A673 (cell line): ENCODE measurements at places on chromosomes 5 and 9. TPM values are rescaled to one million over a fixed set of nuclear protein-coding genes. Genes with fewer than 3 reads are reported as not detected.

GRCh38 chr5:101112645-101113044 is 209.6 kb upstream of the ST8SIA4 start:
- H3K27ac ChIP-seq: no peak overlapping the region
- H3K36me3 ChIP-seq: no peaks in the 10 kb centered on the region
- H3K4me1 ChIP-seq: no peaks in the 10 kb centered on the region

- peaks cover 17% of the 10 kb centered on the region for H3K27me3 ChIP-seq
- H3K27ac ChIP-seq: no peak overlapping the region
- H3K36me3 ChIP-seq: no peaks in the 10 kb centered on the region
- H3K4me3 ChIP-seq: no peak overlapping the region
- DNase-seq: no peak
These were observed 18.7 kb upstream of the TGFBR1 start for GRCh38 chr9:99085949-99086948.

DNA sequence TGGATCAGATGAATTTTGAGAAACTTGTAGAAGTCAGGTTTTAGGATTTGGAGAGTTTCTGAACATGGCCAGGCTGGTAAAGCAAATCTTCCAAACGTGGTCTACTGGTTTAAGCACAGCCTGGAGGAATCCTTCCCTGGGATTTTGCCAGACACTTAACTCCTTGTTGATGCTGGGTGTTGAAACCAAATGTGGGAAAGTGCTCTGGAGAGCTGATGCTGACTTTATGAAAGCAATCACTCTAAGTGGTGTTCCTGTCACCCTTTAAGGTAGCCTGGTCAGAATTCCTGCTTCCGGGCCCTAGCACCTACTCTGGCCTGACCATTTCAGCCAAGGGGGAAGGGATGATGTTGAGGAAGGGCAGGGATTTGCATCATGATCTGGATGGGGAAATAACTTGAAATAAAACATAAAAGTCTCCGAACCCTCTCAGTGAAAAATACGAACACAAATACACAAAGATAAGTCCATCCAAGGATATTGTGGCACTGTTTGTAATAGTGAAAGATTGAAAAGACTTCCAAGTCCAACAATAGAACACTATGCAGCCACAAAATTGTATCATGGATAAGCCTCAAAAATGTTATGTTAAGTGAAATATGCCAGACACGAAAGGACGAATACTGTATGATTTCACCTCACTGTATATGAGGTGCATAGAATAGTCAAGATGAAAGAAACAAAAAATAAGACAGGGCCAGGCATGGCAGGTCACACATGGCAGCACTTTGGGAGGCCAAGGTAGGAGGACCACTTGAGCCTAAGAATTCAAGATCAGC is 57.7 kb downstream of the PDE6A start:
- no peak overlapping the region for H3K27ac ChIP-seq
- peak; percentile 26 for DNase-seq
- peaks cover 8% of the 10 kb centered on the region for H3K4me1 ChIP-seq
- H3K27me3 ChIP-seq: no peaks in the 10 kb centered on the region
- no peaks in the 10 kb centered on the region for H3K36me3 ChIP-seq

- no peak overlapping the region for H3K27ac ChIP-seq
- H3K36me3 ChIP-seq: no peaks in the 10 kb centered on the region
- H3K27me3 ChIP-seq: no peaks in the 10 kb centered on the region
- DNase-seq: no peak
- H3K4me3 ChIP-seq: no peak overlapping the region
These were observed 19.3 kb downstream of the MLANA start for GRCh38 chr9:5909976-5910375.

DNA sequence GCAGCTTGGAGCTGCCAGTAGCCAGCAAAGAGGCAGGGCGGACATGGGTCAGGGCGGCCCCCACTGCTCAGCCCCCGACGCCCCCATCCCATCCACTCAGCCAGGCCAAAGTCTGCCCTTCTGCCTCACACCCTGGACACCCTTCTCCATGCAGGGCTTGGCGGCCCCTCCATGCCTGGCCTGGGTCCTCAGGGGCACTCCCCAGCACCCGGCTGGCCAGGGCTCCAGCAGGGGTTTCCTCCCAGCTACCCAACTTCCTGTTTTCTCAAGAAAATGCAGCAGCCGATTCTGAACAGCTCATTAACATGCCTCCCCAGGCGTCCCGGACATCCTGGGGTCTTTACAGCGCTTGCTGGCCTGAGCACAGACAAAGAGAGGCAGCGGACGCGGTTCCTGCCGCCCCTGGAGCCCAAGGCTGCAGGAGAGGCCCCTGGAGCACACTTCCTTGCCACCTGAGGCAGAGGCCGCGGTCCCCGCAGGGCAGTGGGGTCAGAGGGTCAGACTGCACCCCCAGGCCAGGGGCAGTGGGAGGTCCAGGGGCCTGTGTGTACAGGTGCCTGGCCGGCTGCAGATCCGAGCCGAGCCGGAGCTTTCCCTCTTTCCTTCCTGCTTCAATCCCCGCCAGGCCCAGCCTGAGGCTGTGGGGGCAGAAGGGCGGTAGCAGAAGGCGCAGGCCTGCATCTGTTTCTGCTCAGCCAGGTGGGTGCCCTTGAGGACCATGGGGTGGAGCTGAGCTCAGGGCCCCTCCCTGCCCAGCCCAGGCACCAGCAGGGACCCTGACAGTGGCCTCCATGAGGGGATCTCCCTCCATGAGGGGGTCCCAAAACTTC is 18.7 kb upstream of the NRARP start:
- DNase-seq: peak; percentile 58
- H3K27ac ChIP-seq: no peak overlapping the region
- peaks cover 16% of the 10 kb centered on the region for H3K4me1 ChIP-seq
- H3K36me3 ChIP-seq: no peaks in the 10 kb centered on the region

DNA sequence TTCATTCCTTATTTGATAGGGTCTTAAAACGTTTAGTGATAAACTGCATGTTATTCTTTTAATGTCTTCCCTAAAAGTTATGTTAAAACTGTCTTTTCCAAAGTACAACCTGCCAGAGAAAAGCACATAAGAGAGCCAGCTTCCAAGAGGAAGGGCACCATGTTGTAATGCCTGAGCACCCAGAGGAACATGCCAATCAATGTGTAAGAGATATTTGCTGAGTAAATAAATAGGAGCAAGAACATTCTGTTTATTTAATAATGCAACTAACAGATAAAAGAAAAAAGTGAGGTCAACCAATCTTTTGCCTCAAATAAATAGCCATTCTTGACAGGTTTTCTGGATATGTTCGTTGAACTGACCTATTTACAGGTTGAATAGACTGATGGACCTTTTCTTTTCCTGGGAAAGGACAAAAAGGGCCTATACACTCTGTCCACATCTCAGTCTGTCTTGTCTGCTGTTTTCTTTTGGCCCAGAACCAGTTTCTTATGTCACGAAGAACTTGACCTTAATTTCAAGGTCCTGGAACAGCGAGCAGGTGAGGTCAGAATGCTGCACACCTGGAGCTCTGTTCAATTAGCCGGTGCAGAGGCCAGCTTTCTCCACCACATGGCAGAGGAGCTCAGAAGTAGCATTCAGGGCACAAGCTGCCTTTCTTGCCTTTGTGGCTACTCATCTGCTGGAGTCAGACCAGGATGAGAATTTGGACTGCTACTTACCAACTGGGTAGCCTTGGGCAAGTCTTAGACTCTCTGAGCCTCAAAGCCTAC is 77.7 kb downstream of the PLCXD3 start:
- no peaks in the 10 kb centered on the region for H3K27me3 ChIP-seq
- H3K27ac ChIP-seq: no peak overlapping the region
- no peaks in the 10 kb centered on the region for H3K36me3 ChIP-seq
- no peak for DNase-seq

GRCh38 chr9:68746525-68746924 is 41.5 kb downstream of the PIP5K1B start:
- peaks cover 12% of the 10 kb centered on the region for H3K27me3 ChIP-seq
- no peak overlapping the region for H3K27ac ChIP-seq
- no peak overlapping the region for H3K4me3 ChIP-seq
- no peak for DNase-seq

GRCh38 chr5:141617128-141617527 is 1.7 kb downstream of the DIAPH1 start:
- no peak overlapping the region for H3K27ac ChIP-seq
- H3K36me3 ChIP-seq: peaks cover 19% of the 10 kb centered on the region
- peaks cover 33% of the 10 kb centered on the region for H3K4me1 ChIP-seq
- no peak for DNase-seq

DNA sequence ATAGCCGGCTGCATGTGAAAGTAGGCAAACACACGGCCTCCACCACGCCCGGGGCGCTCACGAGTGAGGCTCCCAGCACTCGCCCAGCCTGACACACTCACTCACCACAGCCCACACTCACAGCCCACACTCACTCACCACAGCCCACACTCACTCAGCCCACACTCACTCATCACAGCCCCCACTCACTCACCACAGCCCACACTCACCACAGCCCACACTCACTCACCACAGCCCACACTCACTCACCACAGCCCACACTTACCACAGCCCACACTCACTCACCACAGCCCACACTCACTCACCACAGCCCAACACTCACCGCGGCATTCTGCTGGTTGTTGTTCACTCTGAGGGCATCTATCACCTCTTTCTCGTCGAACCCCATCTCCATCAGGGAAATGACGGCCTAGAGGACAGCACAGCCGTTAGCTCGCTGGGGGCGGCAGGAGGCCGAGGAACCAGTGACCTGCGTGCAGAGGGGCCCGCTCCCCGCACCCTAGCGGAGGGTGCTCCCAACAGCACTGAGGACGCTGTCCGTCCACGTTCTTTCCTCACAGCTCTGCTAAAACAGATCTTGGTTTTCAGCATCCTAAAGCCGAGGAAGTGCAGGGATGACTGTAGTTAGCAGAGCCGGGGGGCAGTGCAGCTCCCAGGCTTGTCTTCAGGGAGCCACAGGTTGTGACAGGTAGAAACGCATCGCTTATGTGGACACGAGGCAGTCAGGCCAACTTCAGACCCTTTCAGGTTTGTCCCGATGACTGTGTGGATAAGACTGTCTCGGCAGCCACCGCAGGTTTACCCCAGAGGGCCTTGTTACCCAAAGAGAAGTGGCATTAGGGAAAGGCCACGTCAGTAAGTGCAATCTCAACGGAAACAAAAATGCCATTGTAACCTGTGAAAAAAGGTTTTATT is 21.6 kb downstream of the UBAC1 start:
- DNase-seq: no peak
- no peaks in the 10 kb centered on the region for H3K4me1 ChIP-seq
- H3K27me3 ChIP-seq: no peaks in the 10 kb centered on the region
- no peak overlapping the region for H3K4me3 ChIP-seq

- H3K27me3 ChIP-seq: no peaks in the 10 kb centered on the region
- no peak overlapping the region for H3K27ac ChIP-seq
- H3K36me3 ChIP-seq: no peaks in the 10 kb centered on the region
- no peak for DNase-seq
- H3K4me1 ChIP-seq: no peaks in the 10 kb centered on the region
- H3K4me3 ChIP-seq: no peak overlapping the region
These were observed 513.0 kb downstream of the TMEM38B start for GRCh38 chr9:106207298-106207697.

The CER1 gene
- total RNA-seq: 27.7 and 28.8 TPM in 2 replicates

DNA sequence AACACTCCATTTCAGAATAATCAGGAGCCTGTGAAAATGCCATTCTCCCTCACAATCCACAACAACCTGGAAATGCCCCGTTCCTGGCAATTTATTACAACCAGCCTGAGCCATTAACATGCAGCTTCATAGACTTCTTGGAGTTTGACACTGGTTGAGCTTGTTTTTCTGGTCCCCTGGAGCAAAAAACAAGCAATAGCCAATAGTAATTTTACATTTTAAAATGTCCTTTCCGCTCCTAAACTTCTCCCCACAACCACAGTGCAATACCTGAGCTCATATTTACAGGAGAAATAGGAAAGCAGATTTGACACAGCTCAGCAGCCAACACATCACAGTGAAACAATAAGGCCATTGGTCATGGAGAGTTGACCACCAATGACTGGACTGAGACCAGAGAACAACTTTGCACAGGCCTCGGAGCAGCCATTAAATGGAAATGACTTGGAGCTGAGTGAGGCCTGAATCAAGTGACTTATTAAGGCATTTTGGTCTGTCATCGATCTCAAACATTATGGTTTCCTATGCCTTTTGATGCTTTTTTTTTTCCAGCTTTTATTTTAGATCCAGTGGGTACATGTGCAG is 73.0 kb downstream of the ENC1 start:
- no peaks in the 10 kb centered on the region for H3K36me3 ChIP-seq
- no peaks in the 10 kb centered on the region for H3K27me3 ChIP-seq
- no peaks in the 10 kb centered on the region for H3K4me1 ChIP-seq

- H3K36me3 ChIP-seq: no peaks in the 10 kb centered on the region
- no peak overlapping the region for H3K4me3 ChIP-seq
- H3K27ac ChIP-seq: no peak overlapping the region
- H3K4me1 ChIP-seq: no peaks in the 10 kb centered on the region
- DNase-seq: no peak
These were observed 50.9 kb upstream of the SUSD3 start for GRCh38 chr9:93007529-93008058.

The FGD3 gene
- total RNA-seq: 0.09 and 0.17 TPM in 2 replicates

DNA sequence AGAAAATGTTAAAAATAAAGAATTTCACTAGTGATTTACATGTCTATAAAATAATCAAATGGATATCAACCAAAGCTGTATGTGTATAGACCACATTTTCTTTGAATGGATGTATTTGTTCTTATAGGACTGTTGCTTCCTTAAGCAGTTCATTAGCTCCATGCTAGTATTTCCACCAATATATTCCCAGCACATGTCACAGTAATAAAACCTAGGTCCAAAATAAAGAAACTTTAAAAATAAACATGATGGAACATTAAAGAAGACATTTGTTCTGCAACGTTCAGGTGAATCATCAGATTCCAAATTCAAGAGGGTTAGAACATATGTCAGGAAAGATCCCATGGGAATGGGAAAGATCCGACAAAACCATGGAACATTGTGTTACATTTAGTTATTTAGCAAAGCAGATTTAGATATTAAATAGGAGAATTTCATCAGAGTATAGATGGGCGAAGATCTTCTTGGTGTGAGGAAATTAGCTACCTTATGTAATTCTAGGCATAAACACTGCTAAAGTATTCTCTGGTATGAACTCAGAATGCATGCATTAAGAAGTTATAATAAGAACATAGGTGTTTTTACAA is 490.7 kb downstream of the CDH18 start:
- H3K4me3 ChIP-seq: no peak overlapping the region
- H3K36me3 ChIP-seq: no peaks in the 10 kb centered on the region

DNA sequence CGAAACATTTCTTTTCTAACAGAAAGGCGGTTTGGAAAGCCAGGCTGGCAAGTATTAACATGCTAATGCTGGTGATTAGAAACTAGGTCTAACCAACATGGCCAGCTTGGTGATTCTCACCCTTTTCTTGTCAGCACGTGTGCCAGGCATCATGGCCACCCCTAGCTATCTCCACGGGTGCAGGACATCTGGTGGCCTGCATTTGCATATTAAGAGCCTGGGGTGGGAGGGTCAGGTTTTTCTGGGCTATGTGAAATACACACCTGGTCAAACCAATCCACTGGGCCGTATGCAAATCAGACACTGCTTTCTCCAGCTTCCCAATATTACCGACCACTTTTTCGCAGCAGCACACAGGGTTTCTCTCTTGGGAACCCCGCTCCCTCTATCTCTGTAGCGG is 612.1 kb downstream of the PTPRD start:
- no peak for DNase-seq
- H3K27ac ChIP-seq: no peak overlapping the region
- no peaks in the 10 kb centered on the region for H3K27me3 ChIP-seq
- no peaks in the 10 kb centered on the region for H3K36me3 ChIP-seq
- H3K4me3 ChIP-seq: no peak overlapping the region

- no peak overlapping the region for H3K27ac ChIP-seq
- no peaks in the 10 kb centered on the region for H3K4me1 ChIP-seq
- H3K36me3 ChIP-seq: no peaks in the 10 kb centered on the region
- no peaks in the 10 kb centered on the region for H3K27me3 ChIP-seq
These were observed 123.5 kb upstream of the COL5A1 start for GRCh38 chr9:134518004-134518606.

GRCh38 chr5:139710319-139711066 is 62.3 kb downstream of the CXXC5 start:
- H3K4me1 ChIP-seq: peaks cover 39% of the 10 kb centered on the region
- peak overlapping the region; percentile 85 for H3K27ac ChIP-seq
- peak; percentile 93 for DNase-seq
- H3K36me3 ChIP-seq: no peaks in the 10 kb centered on the region
- no peaks in the 10 kb centered on the region for H3K27me3 ChIP-seq

The PCDHB5 gene
- total RNA-seq: 21.0 and 23.6 TPM in 2 replicates
